ENCODE measurements at places on chromosomes 2 and 18.

GRCh38 chr2:48207851-48208250 lies 301.6 kb upstream of the FBXO11 start:
- no peak for DNase-seq

GRCh38 chr18:44909191-44909719 lies 228.6 kb downstream of the SETBP1 start:
- no peak for DNase-seq

DNA sequence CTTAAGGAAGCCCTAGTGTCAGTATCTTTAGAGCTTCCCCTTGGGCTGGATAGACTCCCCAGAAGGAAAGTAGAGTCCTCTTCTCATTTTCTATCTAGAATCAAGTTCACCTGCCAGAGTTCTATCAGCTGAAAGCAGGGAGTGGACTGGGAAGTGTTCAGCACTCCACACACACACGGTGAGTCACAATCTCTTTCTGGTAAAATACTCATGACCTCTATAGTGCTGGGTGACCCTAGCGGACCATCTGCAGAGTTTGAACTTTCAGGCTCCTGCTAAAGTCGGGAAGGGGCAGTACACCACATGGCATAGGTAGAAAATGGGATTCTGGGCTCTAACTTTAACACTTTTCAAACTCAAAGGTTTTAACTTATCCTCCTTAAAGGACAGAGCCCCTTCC lies 43.3 kb downstream of the SAP130 start:
- no peak for DNase-seq

- no peak for DNase-seq
Observed at GRCh38 chr2:210540471-210540870, 15.9 kb upstream of the CPS1 start.

- DNase-seq: peak; percentile 8
Observed at GRCh38 chr2:169193618-169194017, 124.3 kb downstream of the DHRS9 start.

DNA sequence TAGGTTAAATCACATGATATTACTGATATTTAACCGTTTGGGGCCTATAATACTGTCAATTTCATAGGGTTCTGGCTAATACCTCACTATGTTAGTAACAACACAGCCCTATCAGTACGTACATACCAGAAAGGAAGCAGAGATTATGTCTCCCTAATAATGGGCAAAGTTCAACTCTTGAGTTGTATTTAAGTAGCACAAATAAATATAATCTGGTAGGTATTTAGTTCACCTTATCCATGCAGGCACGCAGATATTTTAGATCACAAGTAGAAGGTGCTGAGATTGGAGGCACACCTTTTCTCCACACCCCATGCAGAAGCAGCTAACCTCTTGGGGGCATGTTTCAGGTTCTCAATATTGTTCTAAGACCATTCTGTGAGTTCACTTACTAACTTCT lies 118.9 kb downstream of the IRS1 start:
- DNase-seq: no peak

- no peak for DNase-seq
Observed at GRCh38 chr2:233267516-233268245, 16.2 kb downstream of the ATG16L1 start.

GRCh38 chr2:77397763-77398162 lies 124.4 kb downstream of the LRRTM4 start:
- DNase-seq: no peak

DNA sequence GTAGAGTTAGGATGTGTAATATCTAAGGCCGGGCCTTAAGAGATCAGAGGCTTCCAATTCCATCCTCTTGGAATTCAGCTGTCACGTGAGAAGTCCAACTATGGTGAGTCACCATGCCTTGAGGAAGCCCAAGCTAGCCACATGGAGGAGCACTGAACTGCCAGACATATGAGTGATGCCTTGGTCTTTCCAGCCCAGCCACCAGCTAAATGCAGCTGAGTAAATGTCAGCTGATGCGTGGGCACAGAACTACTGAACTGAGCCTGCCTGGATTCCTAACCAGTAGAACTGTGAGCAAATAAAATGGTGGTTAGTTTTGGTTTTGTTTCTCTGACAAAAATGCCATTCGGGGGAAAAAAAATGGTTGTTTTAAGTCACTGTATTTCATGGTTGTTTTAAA lies 153.7 kb upstream of the SERTAD2 start:
- DNase-seq: no peak

GRCh38 chr2:26849056-26849999 lies 1.4 kb downstream of the DPYSL5 start:
- peak; percentile 44 for DNase-seq

DNA sequence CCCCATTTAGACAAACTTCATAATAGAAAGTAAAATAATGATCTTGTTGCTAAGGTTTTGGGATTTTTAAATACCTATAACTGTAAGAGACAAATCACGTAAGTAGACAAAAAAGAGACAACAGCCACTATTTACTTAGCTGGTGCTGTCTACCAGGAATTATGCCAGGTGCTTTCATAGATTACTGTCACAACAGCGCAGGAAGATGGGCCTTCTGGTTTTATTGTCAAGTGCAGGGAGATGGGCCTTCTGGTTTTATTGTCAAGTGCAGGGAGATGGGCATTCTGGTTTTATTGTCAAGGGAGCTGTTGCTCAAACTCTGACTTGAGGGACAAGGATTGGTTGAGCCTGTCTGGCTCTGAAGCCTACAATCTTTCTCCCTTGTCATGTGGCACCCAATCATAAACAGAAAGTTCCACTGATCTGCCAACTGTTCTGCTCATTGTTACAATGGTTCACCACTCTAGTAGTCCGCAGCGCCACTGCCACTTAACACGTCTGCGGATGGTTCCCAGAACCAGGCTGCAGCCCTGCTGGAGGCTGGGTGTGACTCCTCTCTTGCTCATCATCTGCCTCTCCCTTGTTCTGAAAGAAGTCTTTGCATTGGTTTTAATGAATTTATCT lies 95.0 kb downstream of the RNF144A start:
- DNase-seq: peak; percentile 97

DNA sequence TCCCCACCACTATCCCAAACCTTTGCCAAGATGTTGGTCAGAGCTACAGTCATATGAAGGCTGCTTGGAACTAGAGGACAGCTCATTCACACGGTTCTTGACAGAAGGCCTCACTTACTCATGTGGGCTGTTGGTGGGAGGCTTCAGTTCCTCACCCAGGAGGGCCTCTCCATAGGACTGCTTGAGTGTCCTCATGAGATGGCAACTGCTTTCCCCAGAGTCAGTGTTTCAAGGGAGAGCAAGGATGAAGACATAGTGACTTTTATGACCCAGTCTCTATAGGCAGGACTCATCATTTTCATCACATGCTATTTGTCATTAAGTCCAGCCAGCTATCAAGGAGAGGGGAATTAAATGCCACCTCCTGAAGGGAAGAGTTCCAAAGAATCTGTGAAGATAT lies 33.4 kb upstream of the OLA1 start:
- DNase-seq: no peak

DNA sequence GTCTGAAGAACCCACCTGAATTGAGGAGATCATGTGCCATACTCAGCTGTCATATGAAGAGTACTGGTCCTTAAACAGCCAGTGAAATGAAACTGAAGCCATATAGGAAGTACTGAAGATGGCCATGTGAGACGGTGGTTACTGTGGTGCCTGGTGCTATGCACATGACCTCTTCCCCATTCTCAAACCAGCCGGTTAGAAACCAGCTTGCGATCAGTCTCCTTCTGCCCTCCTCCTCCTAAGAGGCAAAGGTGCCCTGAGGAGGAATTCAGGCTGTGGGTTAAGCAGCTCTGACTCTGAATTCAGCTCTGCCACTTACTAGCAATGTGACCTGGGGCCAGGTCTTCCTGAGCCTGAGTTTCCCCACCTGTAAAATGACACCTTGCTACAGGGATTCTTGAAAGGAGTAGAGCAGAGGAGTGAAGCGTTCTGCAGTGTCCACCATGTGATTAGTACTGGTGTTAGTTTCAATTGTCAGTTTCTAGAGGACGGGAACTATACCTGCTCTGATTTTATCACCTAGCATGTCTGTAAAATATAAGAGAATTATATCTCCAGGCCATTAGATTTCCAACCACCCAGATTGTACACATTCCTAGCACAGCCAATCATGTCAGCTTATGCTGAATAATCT lies 5.1 kb downstream of the FECH start:
- no peak for DNase-seq

DNA sequence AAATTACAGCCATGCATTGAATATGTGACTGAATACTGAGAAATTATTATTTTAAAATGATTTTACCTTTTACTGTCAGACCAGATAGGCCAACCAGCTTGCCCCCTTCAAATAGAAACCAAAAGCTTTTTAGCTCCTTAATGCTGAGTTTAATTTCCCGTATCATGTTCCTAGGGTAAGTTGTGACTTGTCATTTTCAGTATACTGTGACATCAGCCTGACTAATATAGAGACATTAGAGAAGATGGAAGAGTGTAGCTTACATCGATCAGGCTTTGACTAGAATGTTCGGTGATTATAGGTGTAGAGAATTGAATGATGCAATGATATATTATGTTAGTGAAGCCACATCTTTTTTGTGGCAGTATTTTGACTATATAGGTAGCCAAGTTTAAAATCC lies 50.6 kb upstream of the ZEB2 start:
- no peak for DNase-seq

DNA sequence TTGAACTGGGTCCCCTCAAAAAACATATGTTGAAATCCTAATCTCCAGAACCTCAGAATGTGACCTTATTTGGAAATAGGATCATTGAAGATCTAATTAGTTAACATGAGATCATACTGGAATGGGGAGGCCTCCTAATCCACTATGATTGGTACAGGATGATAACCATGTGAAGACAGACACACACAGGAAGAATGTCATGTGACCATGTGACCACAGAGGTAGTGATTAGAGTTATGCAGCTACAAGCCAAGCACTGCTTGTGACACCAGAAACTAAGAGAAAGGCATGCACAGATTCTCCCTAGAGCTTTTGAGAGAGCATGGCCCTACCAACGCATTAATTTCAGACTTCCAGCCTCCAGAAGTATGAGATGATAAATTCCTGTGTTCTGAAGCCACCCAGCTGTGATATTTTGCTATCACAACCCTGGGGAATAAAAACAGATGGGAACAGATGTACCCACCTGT lies 47.0 kb upstream of the TGIF1 start:
- no peak for DNase-seq

DNA sequence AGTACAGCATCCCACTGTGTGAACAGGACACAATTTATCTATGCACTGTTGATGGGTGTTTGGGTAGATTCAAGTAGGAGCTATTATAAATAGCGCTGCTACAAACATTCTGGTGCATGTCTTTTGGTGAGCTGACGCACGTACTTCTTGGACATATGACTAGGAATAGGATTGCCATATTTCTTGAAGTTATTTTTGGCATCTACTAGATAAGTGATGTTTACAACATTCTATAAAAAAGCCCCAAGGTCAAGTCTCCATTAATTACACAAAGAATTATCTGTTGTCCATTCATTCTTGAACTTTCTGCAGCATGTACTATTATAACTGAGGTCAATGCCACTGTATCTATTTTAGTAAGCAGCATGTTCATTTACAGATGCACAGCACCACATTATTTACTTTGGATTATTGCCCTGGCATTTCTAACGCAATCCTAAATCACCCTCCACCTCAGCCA lies 225.5 kb upstream of the TMEM200C start:
- no peak for DNase-seq

DNA sequence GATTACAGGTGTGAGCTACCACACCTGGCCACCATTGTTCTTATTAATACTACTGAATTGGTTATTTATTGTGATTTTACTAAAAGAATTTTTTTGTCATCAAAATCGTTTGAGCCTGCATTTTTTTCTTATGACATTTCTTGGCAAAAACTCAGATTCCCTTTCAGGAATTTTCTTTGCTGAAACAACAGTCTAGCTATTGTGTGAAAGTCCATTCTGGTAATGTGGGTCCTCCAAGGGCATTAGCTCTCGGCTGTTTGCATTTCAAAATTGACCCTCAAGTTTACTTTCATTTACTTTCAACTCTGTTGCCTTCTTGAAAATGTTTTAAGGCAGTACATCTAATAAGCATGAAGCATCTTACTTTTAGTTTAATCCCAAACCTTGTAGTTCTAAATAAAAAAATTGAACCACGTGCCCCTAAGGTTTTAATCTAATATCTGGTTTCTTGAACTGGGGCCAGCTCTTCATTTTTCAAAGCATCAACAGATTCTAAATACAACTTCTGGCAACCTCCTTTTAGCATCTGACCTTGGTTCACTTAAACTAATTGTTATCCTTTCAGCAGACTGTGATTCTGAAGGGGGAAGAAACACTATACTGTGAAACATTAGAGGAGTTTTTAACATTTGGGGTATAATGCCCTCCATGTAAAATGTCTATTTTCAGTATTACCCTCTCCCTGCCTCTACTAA lies 325.2 kb upstream of the RAB12 start:
- DNase-seq: no peak

GRCh38 chr2:105604938-105605337 lies 139.8 kb upstream of the NCK2 start:
- DNase-seq: no peak

GRCh38 chr2:27828305-27828704 lies 56.8 kb downstream of the MRPL33 start:
- DNase-seq: no peak

DNA sequence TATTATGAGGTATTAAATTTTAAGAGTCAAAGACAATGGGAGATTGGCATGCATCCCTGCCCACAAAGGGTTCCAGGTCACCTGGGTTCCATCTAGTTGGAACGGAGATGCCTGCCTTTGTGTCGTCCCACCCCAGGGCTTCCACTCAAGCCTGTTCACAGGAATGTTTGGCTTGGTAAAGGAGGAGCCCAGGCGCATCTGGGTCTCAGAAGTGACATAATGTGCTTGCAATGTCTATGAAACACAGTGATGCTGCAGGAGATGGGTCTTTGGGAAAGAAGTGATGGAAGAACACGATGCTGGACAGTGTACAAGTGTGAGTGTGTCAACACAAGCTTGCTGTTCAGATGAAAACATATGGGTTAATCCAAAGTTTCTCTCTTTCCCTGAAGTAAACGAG lies 49.6 kb upstream of the ZNF396 start:
- DNase-seq: no peak

- no peak for DNase-seq
Observed at GRCh38 chr18:61619783-61620182, 273.0 kb downstream of the RNF152 start.

Measured in NCI-H748 treated with DMSO at 0.1 percent for 48 hours (cell line).